ENCODE measurements at places on chromosomes 3 and 15.

DNA sequence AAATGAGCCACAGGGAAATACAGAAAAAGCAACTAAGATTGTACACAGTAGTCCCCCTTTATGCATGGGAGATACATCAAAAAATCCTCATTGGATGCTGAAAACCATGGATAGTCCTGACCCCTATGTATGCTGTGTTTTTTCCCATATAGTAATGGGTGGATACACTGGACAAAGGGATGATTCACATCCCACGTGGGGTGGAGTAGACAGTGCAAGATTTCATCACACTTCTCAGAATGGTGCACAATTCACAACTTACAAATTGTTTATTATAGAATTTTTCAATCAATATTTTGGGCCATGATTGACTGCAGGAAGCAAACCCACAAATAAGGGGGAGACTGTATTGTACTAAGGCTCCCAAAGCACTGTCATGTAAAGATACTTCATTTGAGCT lies 224.4 kb upstream of the STRIT1 start:
- no peak for DNase-seq
- no peaks in the 10 kb centered on the region for H3K4me1 ChIP-seq
- no peak overlapping the region for H3K4me3 ChIP-seq
- no peaks in the 10 kb centered on the region for H3K27me3 ChIP-seq
- H3K27ac ChIP-seq = no peak overlapping the region
- no peaks in the 10 kb centered on the region for H3K36me3 ChIP-seq

DNA sequence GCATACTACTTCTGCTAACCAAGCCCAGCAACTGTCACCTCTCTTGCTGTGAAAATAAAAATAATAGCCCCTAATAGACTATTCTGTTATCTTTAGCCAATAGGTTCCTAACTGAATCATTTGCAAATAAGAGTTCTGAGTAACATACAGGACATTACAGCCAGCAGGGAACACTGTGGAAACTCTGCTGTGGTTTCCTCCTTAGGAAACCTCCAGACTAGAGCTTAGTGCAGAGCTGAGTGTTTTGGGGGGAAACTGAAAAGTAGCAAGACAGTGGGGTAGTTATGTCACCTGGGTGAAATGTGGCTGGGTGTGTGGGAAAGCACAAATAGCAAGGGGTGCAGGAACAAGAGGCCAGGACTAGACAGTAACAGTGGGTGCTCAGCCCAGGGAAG lies 32.4 kb downstream of the DZIP1L start:
- H3K36me3 ChIP-seq = peaks cover 27% of the 10 kb centered on the region
- H3K27ac ChIP-seq = peak overlapping the region; percentile 90
- H3K4me1 ChIP-seq = peaks cover 61% of the 10 kb centered on the region
- H3K4me3 ChIP-seq = peak overlapping the region; percentile 41

- no peaks in the 10 kb centered on the region for H3K4me1 ChIP-seq
- H3K4me3 ChIP-seq = no peak overlapping the region
- no peaks in the 10 kb centered on the region for H3K27me3 ChIP-seq
- H3K27ac ChIP-seq = no peak overlapping the region
- no peak for DNase-seq
Measured at GRCh38 chr3:113255100-113255853, 43.9 kb downstream of the BOC start.

DNA sequence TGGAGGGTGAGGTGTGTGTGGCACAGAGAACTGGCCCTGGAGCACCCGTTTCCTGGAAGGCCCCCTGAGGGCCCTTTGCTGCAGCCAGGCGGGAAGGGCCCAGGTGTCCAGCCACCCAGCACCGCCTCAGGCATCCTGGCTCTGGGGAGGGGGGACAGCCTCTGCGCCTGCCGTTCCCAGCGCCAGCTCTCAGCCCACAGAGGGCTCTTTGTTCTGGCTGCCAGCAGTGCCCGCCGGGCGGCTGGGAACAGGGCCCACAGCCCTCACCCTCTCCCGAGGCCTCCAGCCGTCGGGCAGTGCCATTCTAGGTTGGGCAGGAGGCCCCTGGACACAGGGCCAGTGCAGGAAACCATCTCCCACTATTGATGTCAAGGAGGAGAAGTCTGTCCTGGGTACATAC lies 8.3 kb downstream of the SLC38A3 start:
- H3K4me3 ChIP-seq = no peak overlapping the region
- H3K36me3 ChIP-seq = no peaks in the 10 kb centered on the region
- H3K27ac ChIP-seq = no peak overlapping the region
- DNase-seq = no peak

DNA sequence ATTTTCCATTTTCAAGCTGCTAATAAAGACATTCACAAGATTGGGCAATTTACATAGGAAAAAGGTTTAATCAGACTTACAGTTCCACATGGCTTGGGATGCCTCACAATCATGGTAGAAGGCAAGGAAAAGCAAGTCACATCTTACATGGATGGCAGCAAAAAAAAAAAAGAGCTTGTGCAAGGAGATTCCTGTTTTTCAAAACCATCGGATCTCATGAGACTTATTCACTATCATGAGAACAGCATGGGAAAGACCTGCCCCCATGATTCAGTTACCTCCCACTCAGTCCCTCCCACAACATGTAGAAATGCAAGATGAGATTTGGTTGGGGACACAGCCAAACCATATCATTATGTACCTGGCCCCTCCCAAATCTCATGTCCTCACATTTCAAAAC lies 202.0 kb downstream of the FNDC3B start:
- no peak overlapping the region for H3K27ac ChIP-seq
- DNase-seq = no peak
- H3K36me3 ChIP-seq = peaks cover 12% of the 10 kb centered on the region
- H3K27me3 ChIP-seq = no peaks in the 10 kb centered on the region
- no peak overlapping the region for H3K4me3 ChIP-seq
- H3K4me1 ChIP-seq = peaks cover 5% of the 10 kb centered on the region

GRCh38 chr3:55235416-55235815 lies 251.7 kb downstream of the WNT5A start:
- H3K4me3 ChIP-seq = no peak overlapping the region
- peaks cover 2% of the 10 kb centered on the region for H3K27me3 ChIP-seq
- no peaks in the 10 kb centered on the region for H3K36me3 ChIP-seq
- H3K27ac ChIP-seq = no peak overlapping the region

GRCh38 chr3:35383216-35383615 lies 256.1 kb upstream of the ARPP21 start:
- no peaks in the 10 kb centered on the region for H3K36me3 ChIP-seq
- no peak for DNase-seq
- H3K27ac ChIP-seq = no peak overlapping the region
- H3K4me3 ChIP-seq = no peak overlapping the region

DNA sequence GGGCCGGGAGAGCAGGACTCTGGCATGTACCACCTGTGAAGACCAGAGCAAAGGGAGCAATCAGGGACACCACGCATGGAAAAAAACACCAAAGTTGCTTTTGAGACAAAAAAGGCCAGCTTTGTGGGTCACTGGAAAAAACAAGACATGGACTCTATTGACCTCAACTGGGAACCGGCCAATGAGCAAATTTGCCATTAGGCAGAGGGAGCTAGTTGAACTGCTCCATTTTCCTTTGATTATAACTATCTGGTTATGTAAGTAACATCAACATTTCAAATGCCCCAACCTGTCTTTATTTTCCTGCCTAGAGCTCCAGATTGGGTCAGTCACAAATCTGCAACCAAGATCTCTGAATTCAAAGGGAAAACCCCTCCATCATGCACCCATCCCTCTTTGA lies 86.0 kb downstream of the ZNF385D start:
- peaks cover 7% of the 10 kb centered on the region for H3K4me1 ChIP-seq
- H3K36me3 ChIP-seq = no peaks in the 10 kb centered on the region
- DNase-seq = no peak
- H3K27me3 ChIP-seq = no peaks in the 10 kb centered on the region
- H3K4me3 ChIP-seq = no peak overlapping the region

DNA sequence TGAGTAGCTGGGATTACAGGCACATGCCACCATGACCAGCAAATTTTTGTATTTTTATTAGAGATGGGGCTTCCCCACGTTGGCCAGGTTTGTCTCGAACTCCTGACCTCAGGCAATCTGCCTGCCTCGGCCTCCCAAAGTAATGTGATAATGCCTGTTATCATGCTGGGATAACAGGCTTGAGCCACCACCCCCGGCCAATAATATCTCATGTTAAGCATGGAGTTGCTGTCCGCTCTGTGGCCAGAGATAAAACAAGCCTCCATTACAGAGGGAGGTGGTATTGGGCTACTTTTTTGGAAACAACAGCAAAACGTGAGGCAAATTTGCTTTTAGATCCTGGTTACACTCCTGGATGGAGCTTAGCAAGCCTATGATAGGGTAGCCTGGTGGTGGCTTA lies 32.9 kb upstream of the ALG1L2 start:
- H3K4me3 ChIP-seq = no peak overlapping the region
- H3K27me3 ChIP-seq = no peaks in the 10 kb centered on the region
- H3K27ac ChIP-seq = no peak overlapping the region
- no peaks in the 10 kb centered on the region for H3K36me3 ChIP-seq

- no peak overlapping the region for H3K4me3 ChIP-seq
- no peaks in the 10 kb centered on the region for H3K27me3 ChIP-seq
- DNase-seq = no peak
- H3K36me3 ChIP-seq = no peaks in the 10 kb centered on the region
Measured at GRCh38 chr3:196975349-196975748, 6.7 kb upstream of the PIGZ start.

GRCh38 chr3:16011376-16011775 lies 163.1 kb upstream of the GALNT15 start:
- H3K27me3 ChIP-seq = no peaks in the 10 kb centered on the region
- H3K27ac ChIP-seq = peak overlapping the region; percentile 94

DNA sequence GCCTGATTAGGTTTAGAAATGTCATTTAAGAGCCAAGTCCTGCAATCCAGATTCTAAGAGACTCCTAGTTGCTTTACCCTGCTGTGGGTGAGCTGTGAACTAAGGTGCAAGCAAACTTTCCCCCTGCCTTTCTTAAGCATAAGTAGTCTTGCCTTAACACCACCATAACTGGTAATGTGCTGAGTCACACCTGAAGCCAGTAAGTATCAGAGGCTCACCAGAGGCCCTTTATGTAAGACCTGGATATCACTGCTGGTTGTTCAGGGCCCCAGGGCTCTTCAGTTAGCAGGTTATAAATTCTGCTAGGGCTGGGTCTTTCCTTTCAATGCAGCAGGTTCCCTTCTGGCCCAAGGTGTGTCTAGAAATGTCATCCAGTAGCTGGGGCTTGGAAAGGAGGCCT lies 509.9 kb downstream of the VGLL3 start:
- no peaks in the 10 kb centered on the region for H3K36me3 ChIP-seq
- no peak for DNase-seq
- no peaks in the 10 kb centered on the region for H3K27me3 ChIP-seq
- H3K4me1 ChIP-seq = no peaks in the 10 kb centered on the region

DNA sequence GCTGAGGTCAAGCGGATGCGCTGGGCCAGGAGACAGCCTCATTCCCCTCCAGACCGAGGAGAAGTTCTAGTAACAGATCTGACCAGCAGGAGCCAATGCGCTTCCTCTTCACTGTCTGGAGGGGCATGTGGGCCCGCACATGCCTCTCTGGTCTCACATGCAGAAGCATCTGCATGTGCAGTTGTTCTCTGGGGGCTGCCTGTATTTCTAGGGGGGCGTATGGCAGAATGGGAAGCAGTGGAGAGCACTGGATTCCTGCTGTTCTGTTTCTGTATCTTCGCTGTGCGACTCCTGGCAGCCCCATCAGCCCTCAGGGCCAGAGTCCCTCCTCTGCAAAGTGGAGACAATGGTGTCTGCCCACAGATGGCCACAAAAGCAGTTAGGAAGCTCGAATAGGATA lies 170.4 kb upstream of the IQSEC1 start:
- no peak overlapping the region for H3K4me3 ChIP-seq
- no peaks in the 10 kb centered on the region for H3K36me3 ChIP-seq
- peaks cover 3% of the 10 kb centered on the region for H3K27me3 ChIP-seq
- H3K4me1 ChIP-seq = no peaks in the 10 kb centered on the region
- no peak for DNase-seq

GRCh38 chr15:92629975-92630626 lies 25.5 kb downstream of the FAM174B start:
- H3K4me1 ChIP-seq = peaks cover 8% of the 10 kb centered on the region
- no peak overlapping the region for H3K27ac ChIP-seq
- no peak for DNase-seq
- H3K4me3 ChIP-seq = no peak overlapping the region
- no peaks in the 10 kb centered on the region for H3K36me3 ChIP-seq

DNA sequence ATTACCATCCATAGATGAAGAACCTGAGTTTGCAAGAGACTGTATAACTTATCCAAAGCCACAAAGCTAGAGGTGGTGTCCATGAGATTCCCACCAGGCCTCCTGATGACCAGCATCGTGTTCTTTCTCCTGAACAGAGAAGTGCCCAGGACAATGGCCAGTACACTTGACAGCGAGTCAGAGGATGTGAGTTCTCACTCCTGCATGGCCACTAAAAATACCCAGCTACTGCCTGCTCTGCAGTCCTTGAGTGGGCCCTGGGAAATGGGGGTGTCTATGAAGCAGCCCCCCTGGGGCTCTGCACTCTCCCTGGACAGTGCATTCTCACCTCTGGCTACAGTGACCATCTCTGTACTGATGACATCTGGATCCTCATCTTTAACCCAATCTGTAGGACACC lies 201.2 kb downstream of the RPLP1 start:
- peaks cover 43% of the 10 kb centered on the region for H3K27me3 ChIP-seq
- no peaks in the 10 kb centered on the region for H3K4me1 ChIP-seq
- no peak overlapping the region for H3K27ac ChIP-seq
- H3K4me3 ChIP-seq = no peak overlapping the region
- no peaks in the 10 kb centered on the region for H3K36me3 ChIP-seq
- no peak for DNase-seq

DNA sequence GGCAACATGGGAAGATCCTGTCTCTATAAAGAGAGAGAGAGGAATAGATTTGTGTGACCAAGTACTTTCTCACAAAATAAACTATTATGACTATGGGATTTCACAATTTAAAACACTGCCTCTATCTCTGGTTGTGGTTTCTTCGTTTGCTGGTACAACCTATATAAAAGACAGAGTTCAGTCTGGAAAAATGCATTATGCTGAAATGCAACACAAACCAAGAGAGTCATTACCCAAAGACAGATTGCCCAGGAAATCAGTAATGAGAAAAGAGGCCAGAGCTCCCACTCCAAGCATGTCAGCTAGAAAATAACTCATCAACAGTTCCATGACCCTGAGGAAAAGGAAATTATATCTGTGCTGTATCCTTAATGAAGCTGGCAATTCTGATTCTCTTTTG lies 23.2 kb downstream of the GPR176 start:
- no peaks in the 10 kb centered on the region for H3K27me3 ChIP-seq
- H3K27ac ChIP-seq = no peak overlapping the region
- no peaks in the 10 kb centered on the region for H3K36me3 ChIP-seq
- peaks cover 16% of the 10 kb centered on the region for H3K4me1 ChIP-seq

- H3K27me3 ChIP-seq = no peaks in the 10 kb centered on the region
- H3K4me1 ChIP-seq = peaks cover 11% of the 10 kb centered on the region
- no peaks in the 10 kb centered on the region for H3K36me3 ChIP-seq
- no peak for DNase-seq
- H3K27ac ChIP-seq = no peak overlapping the region
Measured at GRCh38 chr3:110567029-110567428, 504.6 kb upstream of the NECTIN3 start.

DNA sequence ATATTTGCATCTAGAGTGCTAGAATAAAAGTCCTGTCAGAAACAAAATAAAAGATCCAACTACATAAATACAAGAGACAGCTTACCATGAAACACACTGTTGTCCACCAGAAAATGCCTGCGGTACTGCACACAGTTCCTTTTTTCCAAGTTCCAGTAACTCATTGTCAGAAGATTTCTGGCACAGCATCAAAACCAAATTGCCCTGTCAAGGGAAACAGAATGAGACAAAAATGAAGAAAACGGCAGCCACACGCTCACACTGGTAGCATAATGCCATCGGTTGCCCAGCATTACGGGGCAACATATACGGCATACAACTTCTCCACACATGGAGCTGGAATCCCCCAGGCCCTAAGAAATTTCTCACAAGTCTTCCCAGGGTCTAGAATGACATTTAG lies 40.8 kb downstream of the PLCH1 start:
- peak; percentile 30 for DNase-seq
- H3K36me3 ChIP-seq = no peaks in the 10 kb centered on the region
- H3K4me3 ChIP-seq = no peak overlapping the region
- H3K4me1 ChIP-seq = no peaks in the 10 kb centered on the region
- no peak overlapping the region for H3K27ac ChIP-seq
